ENCODE measurements at places on chromosomes 13 and 19. TPM values are rescaled to one million over a fixed set of nuclear protein-coding genes. Genes with fewer than 3 reads are reported as not detected.

DNA sequence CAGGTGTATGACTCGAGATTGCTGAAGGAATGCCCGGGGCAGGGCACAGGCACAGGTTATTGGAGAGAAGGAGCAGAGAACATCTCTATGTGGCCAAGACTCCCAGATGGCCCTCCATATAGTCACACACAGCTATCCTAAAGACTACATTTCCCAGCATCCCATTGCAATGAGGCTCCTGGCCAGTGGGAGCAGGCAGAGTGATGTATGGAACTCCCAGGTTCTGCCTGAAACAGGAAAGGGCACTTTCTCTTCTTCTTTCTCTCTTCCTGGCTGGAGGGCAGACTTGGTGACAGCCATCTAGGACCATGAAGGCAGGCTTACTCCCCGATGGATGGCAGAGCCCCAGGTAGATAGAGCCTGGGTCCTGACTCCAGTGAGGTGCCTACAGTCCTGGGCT is 13.5 kb downstream of the PPP1R13L start:
- no peak overlapping the region for H3K4me3 ChIP-seq
- no peaks in the 10 kb centered on the region for H3K4me1 ChIP-seq
- H3K36me3 ChIP-seq: no peaks in the 10 kb centered on the region
- peaks cover 6% of the 10 kb centered on the region for H3K27me3 ChIP-seq
- no peak overlapping the region for H3K27ac ChIP-seq

- H3K27me3 ChIP-seq: no peaks in the 10 kb centered on the region
- no peak for DNase-seq
- no peak overlapping the region for H3K27ac ChIP-seq
- no peak overlapping the region for H3K4me3 ChIP-seq
These were observed 2.5 kb downstream of the MAP1S start for GRCh38 chr19:17721821-17722220.

DNA sequence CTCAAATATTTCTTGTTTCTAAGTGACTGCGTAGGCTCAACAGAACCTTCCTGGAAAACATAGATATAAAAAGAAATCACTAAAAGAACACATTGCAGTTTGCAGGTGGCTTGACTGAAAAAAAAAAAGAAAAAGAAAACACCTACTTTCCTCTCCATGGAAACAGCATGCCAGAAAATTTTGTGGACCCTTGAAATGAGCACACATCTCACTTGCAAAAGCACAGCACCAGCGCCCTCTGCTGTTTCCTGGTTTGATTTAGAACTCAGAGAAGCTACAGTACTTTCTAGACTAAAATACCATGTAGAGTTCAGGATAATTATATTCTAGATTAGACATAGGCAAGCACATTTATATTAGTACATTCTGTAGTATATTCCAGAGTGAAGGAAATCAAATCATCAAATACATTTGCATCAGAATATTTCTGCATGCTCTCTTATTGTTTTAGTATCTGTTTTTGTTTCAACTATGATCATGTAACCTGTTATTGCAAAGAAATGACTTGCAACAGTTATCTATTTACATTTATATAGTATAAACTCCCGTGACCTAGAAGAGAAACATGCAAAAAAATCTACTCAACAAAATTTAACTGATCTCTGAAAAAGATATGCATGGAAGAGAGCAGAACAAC is 22.3 kb upstream of the XPO4 start:
- H3K4me1 ChIP-seq: no peaks in the 10 kb centered on the region
- H3K27me3 ChIP-seq: no peaks in the 10 kb centered on the region
- no peaks in the 10 kb centered on the region for H3K36me3 ChIP-seq
- no peak overlapping the region for H3K4me3 ChIP-seq

DNA sequence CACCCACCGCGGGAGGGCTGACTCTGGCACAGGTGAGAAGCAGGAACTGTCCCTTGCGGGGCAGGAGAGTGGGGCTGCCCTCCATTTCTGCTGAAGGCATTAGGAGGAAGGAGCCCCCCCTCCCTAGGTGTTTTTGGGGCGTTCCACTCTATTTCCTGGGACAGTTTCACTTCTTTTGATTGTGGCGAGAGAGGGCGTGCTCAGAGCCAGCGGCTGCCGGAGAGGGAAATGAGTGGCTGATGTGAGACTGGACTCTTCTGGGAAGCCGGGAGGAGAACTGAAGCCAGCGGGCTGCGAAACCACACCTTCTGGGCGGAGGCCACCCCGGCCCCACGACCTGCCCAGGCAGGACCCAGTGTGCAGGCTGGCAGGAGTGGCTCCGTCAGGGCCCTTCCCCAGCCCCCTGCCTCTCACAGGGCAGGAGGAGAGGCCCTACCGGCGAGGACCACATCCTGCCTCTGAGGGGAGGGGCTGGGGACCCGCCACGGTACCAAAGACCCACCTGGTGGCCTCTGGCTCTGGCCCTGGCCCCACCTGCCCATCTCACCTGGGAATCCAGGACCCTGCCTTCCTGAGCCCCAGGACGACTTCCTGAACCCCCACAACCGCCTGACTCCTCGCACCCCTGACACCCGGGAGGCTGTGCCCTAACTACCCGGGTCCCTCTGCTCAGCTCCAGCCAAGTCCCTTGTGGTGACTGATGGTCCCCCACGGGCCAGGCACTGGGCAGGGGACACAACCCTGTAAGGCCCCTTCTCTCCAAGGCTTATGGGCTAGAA is 25.9 kb downstream of the MPND start:
- H3K27ac ChIP-seq: peak overlapping the region; percentile 95
- H3K36me3 ChIP-seq: no peaks in the 10 kb centered on the region
- H3K4me1 ChIP-seq: peaks cover 70% of the 10 kb centered on the region
- no peaks in the 10 kb centered on the region for H3K27me3 ChIP-seq

Gene SLC5A5
- total RNA-seq: 0.07 TPM

All from B cell (primary cell).